ENCODE measurements at places on chromosomes 7 and 10.

DNA sequence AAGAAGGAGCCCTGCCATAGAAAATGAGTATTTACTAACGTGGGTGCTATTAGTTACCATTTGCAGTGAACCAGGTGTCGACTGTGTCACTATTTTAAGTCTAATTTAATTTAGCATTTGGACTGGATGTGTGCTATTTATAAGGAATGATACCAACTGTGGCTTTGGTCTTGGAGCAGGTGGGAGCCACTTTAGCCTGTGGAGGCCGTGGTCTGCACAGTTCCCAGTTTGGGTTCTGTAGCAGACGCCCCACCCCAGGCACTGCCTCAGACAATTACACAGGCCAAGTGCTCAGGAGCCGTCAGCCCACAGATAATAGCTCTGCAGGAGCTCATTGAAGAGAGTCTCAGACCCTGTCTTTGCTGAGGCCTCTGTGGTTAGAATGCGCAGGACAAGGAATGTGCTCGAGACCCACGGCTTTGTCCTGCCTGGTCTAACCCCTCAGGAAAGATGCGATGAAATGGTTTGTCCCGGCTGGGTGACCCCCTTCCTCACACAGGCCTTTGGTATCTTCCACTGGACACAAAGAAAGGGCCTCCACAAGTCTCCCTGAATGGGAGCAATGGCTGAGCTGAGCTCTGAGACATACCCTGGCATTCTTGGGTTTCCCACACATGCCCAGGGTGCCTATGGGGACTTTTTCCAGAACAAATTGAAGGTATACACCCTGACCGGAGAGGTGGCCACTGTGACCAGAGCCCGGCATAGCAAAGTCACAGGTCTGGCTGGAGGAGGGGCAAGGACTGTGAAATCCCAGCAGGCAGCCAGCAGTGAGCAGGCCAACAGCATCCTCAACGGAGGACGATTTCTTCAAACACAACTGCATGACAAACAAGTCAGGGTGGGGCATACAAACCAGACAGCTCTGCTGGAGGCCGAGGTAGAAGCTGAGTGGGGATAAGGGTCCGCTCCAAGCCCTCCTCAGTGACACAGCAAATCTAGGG is 251.2 kb downstream of the ARHGAP12 start:
- DNase-seq, result no peak

- DNase-seq, result no peak
Measured at GRCh38 chr7:135801877-135802276, 53.3 kb upstream of the FAM180A start.

DNA sequence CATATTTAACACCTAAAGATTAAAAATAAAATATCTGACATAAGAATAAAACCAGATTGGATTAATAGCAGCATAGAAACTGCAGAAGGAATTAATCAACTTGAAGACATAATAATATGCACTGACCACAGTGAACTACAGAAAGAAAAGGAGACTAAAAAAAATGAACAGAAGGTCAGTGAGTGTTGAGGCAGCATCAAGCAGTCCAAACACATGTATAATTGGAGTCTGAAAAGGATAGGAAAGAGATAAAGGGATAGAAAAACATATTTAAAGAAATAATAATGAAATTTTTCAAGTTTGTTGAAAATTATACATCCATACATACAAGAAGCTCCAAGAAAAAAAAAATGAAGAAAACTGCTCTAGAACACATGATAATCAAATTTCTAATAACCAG is 756.2 kb downstream of the GATA3 start:
- DNase-seq, result no peak

- DNase-seq, result no peak
Measured at GRCh38 chr7:11403781-11404180, 428.2 kb downstream of the THSD7A start.

DNA sequence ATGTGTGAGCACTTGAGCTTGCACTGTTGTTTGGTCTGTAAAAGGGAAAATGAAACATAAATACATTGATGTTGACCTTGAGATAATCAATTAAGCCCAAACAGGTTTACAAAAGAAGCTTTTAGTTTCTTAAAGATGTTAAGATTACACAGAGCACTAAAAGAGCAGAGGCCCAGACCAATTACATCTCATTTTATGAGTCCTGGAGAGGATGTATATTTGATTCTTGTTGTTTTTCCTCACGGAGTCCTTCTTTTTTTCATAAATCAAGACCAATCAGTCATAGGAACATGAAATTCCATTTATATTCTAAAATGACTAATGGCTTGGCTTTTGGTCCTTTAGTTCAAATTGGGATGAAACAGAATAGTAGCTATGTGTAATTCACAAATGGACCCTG is 249.7 kb upstream of the NPY start:
- DNase-seq, result no peak

DNA sequence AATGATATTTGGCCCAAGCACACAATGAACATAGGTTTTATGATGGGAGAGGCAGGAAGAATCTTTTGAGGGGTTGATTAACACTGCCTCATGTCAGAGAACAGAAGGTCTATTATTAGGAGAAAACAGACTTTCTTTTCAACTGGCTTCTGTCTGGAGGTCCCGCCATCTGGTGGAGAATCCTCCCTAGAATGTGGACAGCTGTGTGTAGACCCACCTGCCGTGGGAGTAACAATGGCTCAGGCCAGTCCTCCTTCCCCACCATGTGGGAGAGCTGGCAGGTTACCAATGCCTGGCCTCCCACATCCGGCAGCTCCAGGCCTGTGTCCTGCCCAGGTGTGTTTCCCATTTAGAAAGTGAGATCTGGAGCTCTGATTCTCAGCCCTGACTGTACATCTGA is 70.4 kb upstream of the AOAH start:
- no peak for DNase-seq

DNA sequence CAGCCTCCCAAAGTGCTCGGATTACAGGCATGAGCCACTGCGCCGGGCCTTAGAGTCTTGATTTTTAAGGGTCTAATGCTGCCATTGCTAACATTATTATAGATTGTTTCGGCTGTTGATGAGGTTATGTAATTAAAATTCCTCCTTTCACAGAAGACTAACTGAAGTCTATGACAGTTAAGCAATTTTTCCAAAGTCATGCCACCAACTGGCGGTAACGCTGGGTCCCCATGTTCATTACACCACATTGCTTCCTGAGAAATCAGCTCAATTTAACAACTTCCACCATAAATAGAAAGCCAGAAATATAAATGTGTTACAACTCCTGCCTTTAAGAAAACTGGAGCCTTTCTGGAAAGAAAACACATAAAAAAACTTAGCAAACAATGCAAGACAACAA is 3.5 kb downstream of the ERLIN1 start:
- DNase-seq, result no peak

DNA sequence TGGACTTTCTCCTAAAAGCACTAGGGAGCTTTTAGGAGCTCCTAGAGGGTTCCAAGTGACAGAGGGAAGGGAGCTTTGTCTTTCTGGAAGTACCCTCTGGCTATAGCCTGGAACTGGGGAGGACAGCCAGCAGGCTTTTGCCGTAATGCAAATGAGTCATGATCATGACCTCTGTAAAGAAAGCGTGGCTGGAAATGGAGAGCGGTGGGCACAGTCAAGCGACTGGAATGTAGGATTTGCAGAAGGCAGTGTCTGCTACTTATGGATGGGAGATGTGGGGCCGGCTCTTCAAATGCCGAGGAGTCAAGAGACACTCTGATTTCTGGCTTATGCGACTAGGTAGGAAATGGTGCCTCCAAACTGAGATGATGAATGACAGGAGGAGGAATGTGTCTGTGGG is 34.6 kb upstream of the PLPP4 start:
- peak; percentile 79 for DNase-seq

GRCh38 chr7:23242321-23242720 is 4.3 kb upstream of the GPNMB start:
- DNase-seq, result no peak

GRCh38 chr7:7911369-7912123 is 57.0 kb upstream of the GLCCI1 start:
- DNase-seq, result peak; percentile 66

DNA sequence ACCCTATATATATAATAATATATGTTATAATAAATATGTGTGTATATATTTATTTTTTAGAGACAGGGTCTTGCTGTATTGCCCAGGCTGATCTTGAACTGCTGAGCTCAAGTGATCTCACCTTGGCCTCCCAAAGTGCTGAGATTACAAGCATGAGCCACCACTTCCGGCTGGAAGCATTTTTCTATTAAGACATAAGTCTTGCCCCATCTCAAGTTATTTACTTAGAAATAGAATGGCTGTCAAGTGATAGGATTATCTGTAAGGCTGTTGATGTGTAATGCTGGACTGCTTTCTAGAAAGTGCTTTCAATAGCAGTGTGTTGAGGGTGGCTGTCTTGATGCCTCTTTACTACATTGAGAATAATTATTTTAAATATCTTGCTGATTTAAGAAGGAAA is 65.2 kb downstream of the ZMYND11 start:
- DNase-seq, result no peak

DNA sequence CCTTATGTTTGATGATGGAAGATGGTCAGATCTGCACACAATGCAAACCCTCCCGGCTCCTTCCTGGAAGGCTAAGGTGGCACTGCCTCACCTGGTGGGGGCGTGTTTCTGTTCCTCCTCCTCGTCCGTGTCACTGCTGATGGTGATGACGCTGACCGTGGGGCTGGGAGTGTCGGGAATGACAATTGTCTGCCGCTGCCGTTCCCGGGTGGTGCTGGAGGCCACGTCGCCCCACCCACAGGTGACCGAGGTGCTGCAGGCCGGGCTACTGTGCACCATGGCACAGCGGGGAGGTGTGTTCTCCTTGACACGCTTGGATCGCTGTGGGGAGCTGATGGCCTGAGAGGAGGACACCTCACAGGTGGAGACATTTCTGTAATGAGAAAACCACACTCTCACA is 73.1 kb downstream of the CLEC2L start:
- no peak for DNase-seq

GRCh38 chr7:116231949-116232348 is 21.6 kb downstream of the TES start:
- DNase-seq, result no peak

DNA sequence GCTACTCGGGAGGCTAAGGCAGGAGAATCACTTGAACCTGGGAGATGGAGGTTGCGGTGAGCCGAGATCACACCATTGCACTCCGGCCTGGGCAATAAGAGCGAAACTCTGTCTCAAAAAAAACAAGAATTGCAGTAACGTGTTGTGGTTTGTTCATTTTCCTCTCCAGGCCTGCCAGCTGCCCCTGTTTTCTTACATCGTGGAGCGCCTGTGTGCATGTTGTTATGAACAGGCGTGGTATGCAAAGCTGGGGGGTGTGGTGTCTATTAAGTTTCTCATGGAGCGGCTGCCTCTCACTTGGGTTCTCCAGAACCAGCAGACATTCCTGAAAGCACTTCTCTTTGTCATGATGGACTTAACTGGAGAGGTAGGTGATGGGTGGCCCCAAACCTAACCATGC is 52.1 kb downstream of the TRRAP start:
- DNase-seq, result no peak

DNA sequence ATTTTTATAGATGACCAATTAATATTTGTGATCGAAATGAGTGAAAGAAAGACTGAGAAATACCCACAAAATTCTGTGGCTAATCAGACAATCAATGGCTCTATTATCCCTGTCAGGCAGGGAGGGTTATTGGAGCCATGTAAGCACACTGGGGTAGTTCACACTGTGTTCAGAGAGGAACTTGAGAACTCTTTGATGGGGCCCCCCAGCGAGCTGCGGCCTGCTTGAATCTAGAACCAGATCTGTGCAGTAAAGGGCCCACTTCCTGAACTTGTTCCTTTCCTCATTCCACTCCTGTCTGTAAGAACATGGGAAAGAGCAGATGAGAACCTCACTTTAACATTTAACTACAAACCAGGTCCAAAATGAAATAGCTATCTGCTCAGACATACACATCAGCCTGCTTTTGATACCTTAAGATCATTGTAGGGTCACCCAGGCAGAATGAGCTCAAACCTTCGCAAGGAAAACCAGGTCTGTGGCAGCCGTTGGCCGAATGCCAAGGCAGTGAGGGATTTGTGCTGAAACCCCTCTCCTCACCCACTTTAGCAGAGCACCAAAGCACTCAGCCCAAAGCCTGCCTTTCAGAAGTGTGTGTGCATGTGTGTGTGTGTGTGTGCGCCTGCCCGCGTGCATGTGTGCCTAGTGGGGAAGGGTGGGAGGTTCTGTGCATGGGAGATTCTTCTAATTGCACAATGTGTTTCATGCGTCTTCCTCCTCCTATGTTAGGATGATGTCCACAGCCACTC is 365.6 kb upstream of the MGMT start:
- no peak for DNase-seq

DNA sequence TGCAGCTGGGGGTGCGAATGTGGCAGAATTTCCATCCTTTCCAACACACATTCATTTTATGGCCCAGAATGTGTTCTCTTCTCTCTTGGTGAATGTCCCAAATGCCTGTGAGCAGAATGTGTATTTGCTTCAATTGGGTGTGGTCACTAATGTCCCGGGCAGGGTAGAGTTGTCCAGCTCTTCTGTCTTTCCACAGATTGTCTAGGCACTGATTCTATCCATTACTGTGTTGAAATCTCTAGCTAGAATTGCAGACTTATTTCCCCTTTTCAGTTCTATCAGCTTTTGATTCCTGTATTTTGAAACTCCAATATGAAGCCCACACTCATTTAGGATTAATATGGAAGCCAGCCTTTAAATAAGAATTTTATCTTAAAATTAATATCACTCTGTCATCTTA is 14.0 kb upstream of the AKR1E2 start:
- DNase-seq, result no peak

- peak; percentile 91 for DNase-seq
Measured at GRCh38 chr10:29482591-29483431, 152.0 kb downstream of the SVIL start.

GRCh38 chr7:32163141-32163806 is 93.1 kb upstream of the PDE1C start:
- peak; percentile 94 for DNase-seq

DNA sequence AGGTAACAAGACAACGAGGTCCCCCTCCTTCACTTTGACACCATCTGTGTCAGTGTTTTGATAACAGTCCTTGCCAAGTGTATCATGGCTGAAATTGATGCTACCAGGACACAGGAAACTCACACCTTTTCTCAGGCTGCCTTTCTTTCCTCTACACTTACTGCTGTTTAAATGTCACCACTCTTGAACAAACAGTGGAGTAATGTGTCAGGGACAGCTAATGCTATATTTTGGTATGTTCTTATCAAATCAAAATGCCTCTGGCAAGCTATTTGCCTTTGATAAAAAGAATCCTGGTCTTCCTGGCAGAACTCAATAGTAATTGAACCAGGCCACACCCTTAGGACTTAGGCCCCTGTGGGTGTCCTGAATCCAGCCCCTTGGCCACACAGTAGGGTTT is 692.9 kb downstream of the LRMDA start:
- DNase-seq, result no peak

- DNase-seq, result no peak
Measured at GRCh38 chr7:106074257-106074656, 37.9 kb downstream of the SYPL1 start.

GRCh38 chr7:118372530-118372929 is 148.0 kb downstream of the ANKRD7 start:
- no peak for DNase-seq

DNA sequence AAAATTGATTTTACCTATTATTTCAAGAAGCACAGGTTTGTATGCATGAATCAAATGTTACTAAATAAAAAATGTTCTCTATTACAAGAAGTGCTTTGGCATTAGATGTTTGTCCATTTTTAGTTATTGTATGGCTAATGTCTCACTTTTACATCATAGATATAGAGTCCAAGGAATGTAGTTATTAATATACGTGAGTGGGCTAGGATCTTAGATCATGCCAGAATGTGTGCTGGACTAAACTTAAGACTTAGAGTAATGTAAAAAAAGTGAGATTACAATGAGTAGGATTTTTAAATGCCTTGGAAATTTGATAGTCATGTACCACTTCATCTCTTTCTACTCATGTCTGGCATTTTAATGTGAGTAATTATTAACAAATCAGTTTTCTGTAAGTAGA is 196.6 kb downstream of the ARL4A start:
- DNase-seq, result no peak

- DNase-seq, result no peak
Measured at GRCh38 chr10:107417446-107417845, 252.9 kb upstream of the SORCS1 start.

All from brain microvascular endothelial cell (primary cell).